Activated naive CD4-positive, alpha-beta T cell treated with anti-CD3 and anti-CD28 coated beads, Interleukin-2, amount 50 U/mL, for 72 hours (primary cell): ENCODE measurements at places on chromosomes 2 and 18.

GRCh38 chr2:175151791-175152190 lies 16.2 kb downstream of the ATF2 start:
- no peak for DNase-seq

GRCh38 chr2:147135376-147135775 lies 709.5 kb upstream of the ACVR2A start:
- DNase-seq: no peak

DNA sequence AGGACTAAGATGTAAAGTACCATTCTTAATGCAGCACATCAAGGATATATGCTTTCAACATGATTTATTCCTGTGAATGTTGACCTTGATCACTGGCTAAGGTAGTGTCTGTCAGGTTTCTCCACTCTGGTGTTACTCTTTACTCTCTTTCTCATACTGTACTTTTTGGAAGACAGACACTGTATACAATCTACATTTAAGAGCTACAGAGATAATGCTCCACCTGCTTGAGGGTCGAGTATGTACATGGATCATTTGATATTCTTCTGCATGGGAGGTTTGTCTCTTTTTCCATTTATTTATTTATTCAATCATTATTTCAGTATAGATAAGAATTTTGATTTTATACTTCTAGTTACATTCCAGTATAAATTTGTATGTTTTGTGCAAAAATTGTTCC lies 199.5 kb upstream of the RGPD4 start:
- no peak for DNase-seq

DNA sequence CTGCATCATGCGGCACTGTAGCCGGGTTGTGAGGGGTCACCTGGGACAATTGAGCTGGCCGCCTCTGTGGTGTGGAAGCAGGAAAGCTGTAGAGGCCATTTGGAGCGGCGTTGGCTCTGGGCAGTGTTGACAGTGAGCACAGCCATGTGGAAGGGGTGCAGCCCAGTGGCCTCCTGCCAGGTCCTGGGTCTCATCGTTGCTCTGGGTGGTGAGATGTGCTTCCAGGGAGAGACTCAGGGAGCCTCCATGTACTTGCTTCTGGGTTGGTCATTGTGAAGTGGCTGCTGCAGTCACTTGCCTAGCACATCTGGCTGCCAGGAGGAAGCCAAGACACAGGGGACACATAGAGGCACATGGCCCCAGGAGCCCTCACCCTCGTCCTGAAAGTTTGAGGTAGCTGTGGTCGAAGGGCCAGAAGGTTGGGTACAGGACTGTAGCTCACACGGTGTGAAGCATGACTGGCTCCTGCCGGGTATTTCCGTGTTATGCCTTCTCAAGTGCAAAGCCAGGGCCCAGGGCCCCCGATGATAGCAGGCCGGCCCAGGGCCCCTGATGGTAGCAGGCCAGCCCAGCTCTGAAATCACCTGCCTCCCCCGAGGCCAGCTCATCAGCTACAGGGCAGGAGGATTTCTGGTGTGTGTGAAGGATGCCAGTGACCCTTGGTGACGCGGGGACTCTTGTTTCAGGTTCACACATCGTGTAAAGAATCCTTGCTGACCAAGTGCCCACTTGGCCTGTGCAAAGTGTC lies 82.6 kb downstream of the DGKD start:
- DNase-seq: no peak

DNA sequence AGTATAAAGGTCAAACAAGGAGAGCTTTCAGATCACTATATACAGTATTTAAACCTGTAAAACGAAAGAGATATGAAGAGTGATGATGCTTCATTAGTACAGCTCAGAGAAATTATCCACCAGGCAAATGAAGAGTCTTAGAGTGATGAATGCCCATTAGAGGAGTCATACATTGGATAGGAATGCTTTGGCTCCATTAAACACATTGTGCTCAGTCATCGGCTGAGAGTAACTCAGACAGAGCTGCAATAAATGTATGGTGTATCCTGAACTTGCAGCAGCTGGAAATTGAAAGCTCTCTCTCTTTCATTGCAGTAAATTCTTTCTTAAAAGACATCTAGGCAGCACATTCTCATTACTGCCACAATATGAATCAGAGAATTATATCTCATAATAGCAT lies 340.8 kb upstream of the SPHKAP start:
- no peak for DNase-seq

DNA sequence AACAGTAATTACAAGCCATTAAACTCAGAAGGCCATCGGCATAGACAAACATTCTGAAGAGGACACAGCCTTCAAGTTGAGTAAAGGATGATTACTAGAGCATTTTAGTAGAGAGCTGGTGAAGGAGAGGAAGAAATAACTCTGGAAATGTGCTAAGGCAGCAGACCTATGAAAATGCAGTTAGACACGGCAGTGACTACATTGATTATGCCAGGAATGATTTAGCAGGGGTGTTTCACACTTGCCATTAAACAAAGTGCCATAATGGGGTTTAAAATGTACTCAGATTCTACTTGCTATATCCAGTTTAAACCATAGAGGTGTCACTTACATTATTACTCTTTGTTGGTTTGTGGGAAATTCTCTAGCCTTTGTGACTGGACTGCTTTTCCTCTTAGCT lies 372.3 kb downstream of the CPS1 start:
- no peak for DNase-seq

DNA sequence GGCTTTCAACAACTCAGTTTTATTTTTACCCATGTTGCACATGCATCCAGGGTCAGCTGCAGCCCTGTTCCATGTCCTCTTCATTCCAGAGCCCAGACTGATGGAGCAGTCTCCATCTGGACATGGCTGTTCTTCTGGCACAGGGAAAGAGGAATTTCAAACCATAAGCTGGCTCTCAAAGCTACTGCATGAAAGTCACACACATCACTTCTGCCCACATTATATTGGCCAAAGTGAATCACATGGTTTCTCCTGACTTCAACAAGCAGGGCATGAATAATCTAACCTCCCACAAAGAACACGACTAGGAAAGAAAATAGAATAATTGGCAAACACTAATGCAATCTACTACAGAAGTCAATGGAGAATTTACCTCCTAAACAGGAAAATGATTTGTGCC lies 94.2 kb downstream of the FTCDNL1 start:
- no peak for DNase-seq
